PC-3 (cell line): ENCODE measurements at places on chromosomes 3 and 15.

GRCh38 chr3:192935441-192935840 is 17.8 kb upstream of the MB21D2 start:
- no peak for DNase-seq

DNA sequence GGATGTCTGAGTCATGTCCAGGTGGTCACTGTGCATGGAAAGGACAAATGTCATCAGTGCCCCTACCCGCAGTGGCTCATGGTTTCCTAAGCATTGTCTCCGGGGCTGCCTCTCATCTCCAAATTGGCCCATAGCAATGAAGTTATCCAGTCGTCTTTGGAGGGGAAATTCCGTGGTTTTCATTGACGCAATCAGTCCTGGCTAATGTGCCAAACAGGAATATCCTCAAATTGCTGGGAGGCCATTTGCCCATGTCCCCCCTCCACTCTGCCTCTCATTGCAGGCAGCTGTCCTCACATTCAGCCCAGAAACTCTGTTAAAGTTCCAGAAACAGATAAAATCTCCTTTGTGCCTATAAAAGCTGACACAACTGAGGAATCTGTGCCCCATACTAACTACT is 81.6 kb downstream of the MCTP2 start:
- no peak for DNase-seq

DNA sequence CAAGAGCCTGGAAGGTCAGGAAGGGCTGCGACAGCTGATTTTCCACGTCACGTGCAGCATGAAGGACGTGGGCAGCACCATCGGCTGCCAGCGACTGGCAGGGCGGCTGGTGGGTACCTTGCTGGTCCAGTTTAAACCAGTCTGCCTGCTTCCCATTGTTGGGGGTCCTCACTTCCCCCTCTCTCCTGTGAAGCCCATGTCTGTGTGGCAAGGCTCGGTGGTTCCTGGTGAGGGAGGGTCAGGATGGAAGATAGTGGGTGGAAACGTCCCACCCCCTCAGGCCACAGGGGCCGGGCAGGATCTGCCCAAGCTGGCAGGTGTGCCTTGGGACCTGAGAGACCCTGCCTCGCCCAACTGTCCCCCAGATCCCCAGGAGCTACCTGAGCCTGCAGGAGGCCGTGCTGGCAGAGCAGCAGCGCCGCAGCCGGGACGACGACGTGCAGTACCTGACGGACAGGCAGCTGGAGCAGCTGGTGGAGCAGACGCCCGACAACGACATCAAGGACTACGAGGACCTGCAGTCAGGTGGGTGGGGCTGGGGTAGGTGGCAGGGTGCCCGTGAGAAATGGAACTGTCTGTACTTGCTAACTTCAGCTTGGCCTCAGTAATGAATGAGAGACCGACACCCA is 108.2 kb downstream of the LRRK1 start:
- DNase-seq: no peak

- no peak for DNase-seq
These were observed 1.1 kb downstream of the SLC24A5 start for GRCh38 chr15:48121849-48122248.

DNA sequence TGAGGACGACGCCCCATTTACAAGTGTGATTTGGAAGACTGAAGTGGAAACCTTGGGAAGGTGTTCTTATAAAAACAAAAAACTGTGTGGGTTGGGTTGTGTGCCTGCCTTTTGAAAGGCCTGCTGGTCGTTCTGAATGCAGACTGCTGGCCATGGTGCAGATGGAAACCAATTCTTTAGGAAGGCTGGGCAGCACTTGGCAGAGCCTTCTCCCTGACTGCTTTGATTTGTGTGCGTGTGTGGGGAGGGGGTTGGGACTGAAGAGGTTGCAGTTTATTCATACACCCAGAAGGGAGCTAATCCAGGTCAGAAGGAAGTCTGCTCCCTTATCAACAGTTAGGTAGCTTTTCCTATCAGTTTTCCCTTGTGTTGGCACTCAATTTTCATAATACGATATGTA is 288.7 kb downstream of the SOX2 start:
- DNase-seq: no peak

- DNase-seq: peak; percentile 49
These were observed at the start of gene TPM1 for GRCh38 chr15:63041974-63042876. TPM1 (plus strand) TSS chr15:63042747; CDS start chr15:63042830, 83 bp downstream.
